Bronchial epithelial cell (primary cell): ENCODE measurements at places on chromosomes 16 and 17. TPM values are rescaled to one million over a fixed set of nuclear protein-coding genes. Genes with fewer than 3 reads are reported as not detected.

Gene TEX14
- total RNA-seq = under 0.01 TPM in 1 of 2 replicates, not detected in the other

Gene SCNN1G
- 0.38 TPM in 1 of 2 replicates, not detected in the other for total RNA-seq

Gene CD300E
- total RNA-seq = not detected in 2 replicates

Gene CCL5
- total RNA-seq = 0.26 TPM in 1 of 2 replicates, not detected in the other

Gene RHBDF1
- 10.3 and 20.6 TPM in 2 replicates for total RNA-seq

Gene NPEPPS
- 84.2 and 95.0 TPM in 2 replicates for total RNA-seq

Gene GPR179
- under 0.01 TPM in 2 replicates for total RNA-seq
